ENCODE measurements at places on chromosomes 11 and 22. TPM values are rescaled to one million over a fixed set of nuclear protein-coding genes. Genes with fewer than 3 reads are reported as not detected.

GRCh38 chr22:47654922-47655491 is 892.6 kb downstream of the TBC1D22A start:
- H3K27me3 ChIP-seq = no peaks in the 10 kb centered on the region
- H3K4me1 ChIP-seq = no peaks in the 10 kb centered on the region
- H3K4me3 ChIP-seq = no peak overlapping the region
- no peak for DNase-seq

DNA sequence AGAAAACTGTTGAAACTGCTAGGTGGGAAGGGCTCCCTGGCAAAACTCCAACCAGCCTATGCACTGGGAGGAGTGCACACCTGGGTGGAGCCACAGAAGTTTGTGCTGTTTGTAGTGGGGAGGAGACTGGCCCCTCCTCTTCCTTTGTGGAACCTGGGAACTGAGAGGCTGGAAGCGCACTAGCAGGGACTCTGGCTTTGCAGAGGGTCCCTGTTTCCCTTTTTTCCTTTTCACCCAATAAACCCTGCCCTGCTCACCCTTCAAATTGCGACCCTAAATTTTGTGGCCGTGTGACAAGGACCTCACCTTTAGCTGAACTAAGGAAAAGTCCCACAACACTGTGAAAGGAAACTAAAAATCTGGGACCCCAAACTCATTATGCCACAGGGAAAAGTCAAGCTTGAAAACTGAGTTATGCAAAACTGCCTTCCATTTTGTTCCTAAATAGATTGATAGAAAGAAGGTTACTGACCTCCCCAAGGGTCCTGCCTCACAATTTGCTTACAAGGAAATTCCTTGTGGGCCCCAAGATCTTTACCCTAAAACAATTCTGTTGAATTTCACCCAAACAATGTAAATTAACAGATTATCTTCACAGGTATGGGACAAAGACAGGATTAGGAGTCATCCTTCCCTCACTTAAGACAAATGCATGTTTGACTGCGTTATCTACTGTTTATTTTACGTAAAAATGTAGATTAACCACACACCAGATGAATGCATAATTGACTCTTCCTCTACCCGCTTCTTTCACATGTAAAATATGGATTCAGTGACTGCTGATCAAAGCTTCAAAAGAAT is 81.0 kb downstream of the SLC36A4 start:
- H3K36me3 ChIP-seq = no peaks in the 10 kb centered on the region
- no peak overlapping the region for H3K4me3 ChIP-seq
- no peak overlapping the region for H3K27ac ChIP-seq
- no peaks in the 10 kb centered on the region for H3K27me3 ChIP-seq

DNA sequence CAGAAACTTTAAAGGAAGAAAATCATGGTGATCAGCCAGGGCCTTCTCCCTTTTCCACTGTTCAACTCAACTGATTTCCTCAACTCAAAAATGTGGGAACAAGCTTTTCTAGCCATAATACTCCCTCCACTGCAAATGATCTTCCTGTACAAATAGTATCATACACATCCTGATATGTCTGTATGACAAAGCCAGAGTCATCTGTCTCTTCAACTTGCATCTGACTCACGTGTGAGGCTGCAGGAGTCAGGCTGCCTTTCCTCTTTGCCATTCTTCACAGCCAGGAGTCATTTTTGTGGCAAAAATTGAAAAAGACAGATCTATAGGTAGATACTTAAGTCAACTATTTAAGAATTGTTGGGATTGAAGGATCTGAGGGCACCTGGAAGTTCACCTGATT is 13.3 kb downstream of the PATZ1 start:
- H3K36me3 ChIP-seq = peaks cover 53% of the 10 kb centered on the region
- no peaks in the 10 kb centered on the region for H3K4me1 ChIP-seq
- no peak for DNase-seq
- no peaks in the 10 kb centered on the region for H3K27me3 ChIP-seq

The VPREB3 gene
- total RNA-seq = not detected

- no peak for DNase-seq
- H3K27ac ChIP-seq = no peak overlapping the region
- H3K4me3 ChIP-seq = no peak overlapping the region
- no peaks in the 10 kb centered on the region for H3K4me1 ChIP-seq
- no peaks in the 10 kb centered on the region for H3K27me3 ChIP-seq
Measured at GRCh38 chr22:31378123-31378522, 21.3 kb upstream of the DRG1 start.

DNA sequence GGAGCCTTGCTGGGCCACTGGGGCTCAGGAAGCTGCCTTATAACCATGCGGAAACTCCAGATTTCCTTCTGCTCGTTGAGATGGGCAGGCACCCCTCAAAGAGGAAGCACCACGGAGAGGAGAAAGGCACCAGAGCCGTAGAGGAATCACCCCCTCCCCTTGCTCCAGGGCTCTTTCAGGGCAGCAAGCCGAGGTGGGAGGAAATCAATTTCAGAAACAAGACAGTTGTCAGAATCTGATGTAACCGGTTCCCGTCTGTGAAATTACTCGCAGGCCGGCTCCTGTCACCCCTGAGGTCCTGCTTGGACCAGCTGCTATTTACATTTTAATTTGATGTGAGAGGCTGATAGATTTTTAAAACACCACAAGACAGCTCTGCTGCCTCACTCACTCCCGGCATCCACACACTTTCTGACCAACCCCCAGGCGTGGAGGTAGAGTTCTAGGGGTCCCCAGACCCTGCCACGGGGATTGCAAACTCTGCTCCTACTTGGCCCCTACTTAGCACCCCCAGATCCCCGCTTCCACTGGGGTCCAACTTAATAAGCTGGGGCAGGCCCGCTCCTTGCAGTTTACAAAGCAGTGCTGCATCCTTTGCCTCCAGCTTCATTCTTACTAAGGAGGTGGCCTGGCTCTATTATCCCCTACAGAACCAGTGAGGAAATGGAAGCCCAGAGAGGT is 162.5 kb downstream of the CEP164 start:
- DNase-seq = no peak
- H3K27me3 ChIP-seq = no peaks in the 10 kb centered on the region
- H3K27ac ChIP-seq = no peak overlapping the region
- no peaks in the 10 kb centered on the region for H3K36me3 ChIP-seq
- H3K4me1 ChIP-seq = peaks cover 10% of the 10 kb centered on the region

DNA sequence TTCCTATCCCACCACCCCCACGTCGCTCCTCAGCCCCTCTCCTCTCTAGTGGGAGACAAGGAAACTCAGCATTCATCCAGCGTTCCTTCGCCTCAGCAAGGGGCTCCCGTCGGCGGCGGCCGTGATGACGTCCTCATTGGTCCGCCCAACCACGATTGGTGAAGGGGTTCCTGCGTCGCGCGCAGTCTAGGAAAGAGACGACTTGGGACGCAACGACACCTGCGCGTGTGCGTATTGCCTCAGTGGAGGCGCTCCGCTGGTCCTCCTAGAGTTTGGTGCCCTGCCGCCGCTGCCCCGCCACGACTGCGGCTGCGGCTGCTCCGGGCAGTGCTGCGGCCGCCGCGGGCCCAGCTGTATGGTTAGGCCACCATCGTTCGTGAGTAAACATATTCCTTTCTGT is 56.6 kb downstream of the CCDC81 start:
- no peaks in the 10 kb centered on the region for H3K27me3 ChIP-seq
- no peak overlapping the region for H3K27ac ChIP-seq
- DNase-seq = no peak
- no peak overlapping the region for H3K4me3 ChIP-seq

DNA sequence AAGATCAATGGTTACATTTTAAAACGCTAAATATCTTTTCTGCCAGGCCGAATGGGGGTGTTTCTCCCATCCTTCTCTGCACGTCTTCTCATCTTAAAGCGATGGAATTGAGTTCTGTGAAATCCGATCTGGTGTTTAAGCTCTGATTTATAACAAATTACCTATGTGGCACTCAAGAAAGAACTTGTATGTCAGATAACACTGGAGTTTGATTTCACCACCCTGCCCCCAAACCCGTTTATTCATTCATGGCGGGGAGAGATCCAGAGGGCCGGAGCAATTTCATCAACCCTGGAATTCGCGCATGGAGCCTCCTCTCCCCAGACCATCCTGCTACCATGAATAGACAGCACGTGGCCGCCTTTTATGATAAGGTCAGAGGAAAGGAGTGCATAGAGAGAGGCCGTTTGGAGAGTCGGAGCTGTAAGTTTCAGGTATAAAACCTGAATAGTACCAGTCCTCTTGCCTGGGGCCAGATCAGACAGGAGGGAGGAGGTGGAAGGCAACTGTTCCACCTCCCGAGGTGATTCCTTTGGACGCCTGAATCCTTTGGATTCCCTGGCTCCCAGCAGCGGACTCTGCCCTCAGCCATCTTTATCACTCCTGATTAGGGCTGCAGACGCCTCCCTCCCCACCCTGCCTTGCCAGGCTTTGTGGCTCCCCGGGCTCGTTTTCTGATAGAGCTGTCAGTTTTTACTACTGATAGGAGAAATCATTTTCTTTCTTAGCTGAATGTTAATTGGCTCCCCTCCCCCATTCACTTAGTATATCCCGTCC is 27.3 kb upstream of the NFAM1 start:
- no peak for DNase-seq
- no peak overlapping the region for H3K4me3 ChIP-seq
- H3K27ac ChIP-seq = no peak overlapping the region

GRCh38 chr11:71450939-71451338 is 2.1 kb upstream of the NADSYN1 start:
- H3K4me1 ChIP-seq = peaks cover 36% of the 10 kb centered on the region
- no peak overlapping the region for H3K27ac ChIP-seq
- no peaks in the 10 kb centered on the region for H3K36me3 ChIP-seq
- no peaks in the 10 kb centered on the region for H3K27me3 ChIP-seq

DNA sequence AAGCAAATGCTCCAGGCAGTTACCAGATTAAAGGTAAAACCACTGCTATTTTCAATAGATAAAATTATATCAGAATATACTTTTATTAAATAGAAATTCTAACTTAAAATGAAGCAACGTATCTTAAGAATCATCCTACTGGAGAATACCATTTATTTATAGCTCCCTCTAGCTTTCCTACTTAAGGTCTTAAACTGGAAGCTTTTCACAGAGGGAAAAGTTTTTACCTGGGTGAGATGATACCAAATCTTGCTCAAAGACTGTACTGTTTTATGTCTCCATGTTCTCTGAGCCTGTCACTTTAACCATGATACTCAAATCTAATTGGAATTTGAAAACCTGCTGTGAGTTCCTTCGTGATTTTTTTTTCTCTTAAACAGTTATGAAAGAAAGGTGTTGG is 291.8 kb downstream of the AASDHPPT start:
- no peak overlapping the region for H3K27ac ChIP-seq
- H3K27me3 ChIP-seq = no peaks in the 10 kb centered on the region
- no peaks in the 10 kb centered on the region for H3K36me3 ChIP-seq
- H3K4me1 ChIP-seq = no peaks in the 10 kb centered on the region
- no peak for DNase-seq
- no peak overlapping the region for H3K4me3 ChIP-seq

- no peaks in the 10 kb centered on the region for H3K27me3 ChIP-seq
- no peak overlapping the region for H3K27ac ChIP-seq
- no peak for DNase-seq
- no peaks in the 10 kb centered on the region for H3K4me1 ChIP-seq
Measured at GRCh38 chr22:50683086-50683993, 10.7 kb downstream of the SHANK3 start.

The OR51B4 gene
- not detected for total RNA-seq

- H3K27ac ChIP-seq = no peak overlapping the region
- no peak for DNase-seq
- no peaks in the 10 kb centered on the region for H3K36me3 ChIP-seq
- no peak overlapping the region for H3K4me3 ChIP-seq
- H3K27me3 ChIP-seq = no peaks in the 10 kb centered on the region
- H3K4me1 ChIP-seq = no peaks in the 10 kb centered on the region
Measured at GRCh38 chr11:125081098-125081798, 18.1 kb downstream of the SLC37A2 start.
